ENCODE measurements at places on chromosomes 4 and X.

DNA sequence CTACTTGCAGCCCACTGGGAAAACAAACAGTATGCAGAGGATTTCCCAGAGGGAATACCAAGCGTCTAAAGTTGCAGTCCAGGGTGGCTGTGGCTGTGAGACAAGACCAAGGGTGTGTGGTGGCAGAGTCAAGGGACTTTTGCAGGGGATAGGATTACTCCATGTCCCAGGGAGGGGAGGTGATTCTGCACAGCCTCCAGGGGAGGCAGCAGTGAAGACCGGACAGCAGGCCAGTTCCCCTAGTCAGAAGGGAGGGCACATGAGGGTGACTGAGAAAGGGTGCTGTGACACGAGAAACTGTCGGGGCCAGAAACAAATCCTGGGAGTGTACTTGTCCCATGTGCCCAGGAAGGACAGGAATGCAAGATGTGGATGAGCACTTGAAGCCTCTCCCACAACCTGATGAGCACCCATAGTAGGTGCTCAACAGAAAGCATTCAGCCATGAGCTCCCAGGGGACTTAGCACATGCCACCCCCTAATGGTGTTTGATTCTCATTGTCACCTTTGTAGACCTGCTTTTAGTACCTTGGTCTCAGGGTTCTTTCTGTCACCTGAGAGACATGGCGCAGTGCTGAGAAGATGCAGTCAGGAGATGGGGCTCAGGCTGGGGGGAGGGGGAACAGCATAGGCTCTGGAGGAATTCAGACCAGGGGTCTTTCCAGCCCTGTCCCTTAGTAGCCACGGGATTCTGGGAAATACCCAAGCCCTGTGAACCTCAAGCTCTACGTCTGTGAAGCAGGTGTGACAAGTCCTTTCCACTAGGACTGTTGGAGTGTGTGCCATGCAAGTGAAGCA, 18.1 kb upstream of the HSFX3 start:
- no peak for DNase-seq

DNA sequence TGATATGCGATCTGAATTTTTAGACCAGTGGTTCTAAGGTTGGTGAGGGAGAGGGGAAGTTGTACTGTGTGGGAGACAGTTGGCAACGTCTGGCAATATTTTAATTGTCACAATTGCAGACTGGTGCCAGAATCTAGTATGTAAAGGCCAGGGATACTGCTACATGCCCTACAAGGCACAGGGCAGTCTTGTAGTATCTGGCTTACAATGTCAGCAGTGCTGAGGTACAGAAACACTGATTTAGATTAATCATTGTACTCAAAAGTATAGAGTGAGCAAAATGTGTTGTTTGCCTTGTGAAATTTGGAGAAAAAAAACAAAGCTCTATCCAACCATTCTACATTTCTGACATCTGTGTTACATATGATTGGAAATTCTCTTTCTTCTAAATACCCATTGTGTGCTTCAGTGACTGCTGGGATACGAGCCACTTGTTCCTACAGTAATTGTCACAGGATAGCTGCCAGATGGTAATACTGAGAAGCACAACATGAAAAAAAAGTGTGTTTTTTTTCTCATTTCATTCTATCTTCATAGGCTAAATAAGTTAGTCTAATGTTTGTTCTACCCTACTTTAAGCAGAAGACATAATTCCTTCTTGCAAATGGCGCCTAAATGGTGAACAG, 526.7 kb upstream of the AGA start:
- no peak for DNase-seq

DNA sequence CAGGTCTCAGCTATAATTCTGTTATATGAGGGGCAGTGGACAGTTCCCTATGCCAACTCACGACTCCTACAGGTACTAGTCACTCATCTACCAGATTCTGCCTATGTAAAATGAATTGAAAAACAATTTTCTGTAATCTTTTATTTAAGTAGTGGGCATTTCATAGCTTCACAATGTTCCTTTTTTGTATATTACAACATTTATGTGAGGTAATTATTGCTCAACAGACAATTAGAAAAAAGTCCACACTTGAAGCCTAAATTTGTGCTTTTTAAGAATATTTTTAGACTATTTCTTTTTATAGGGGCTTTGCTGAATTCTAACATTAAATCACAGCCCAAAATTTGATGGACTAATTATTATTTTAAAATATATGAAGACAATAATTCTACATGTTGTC, 20.4 kb downstream of the EREG start:
- no peak for DNase-seq

GRCh38 chr4:11741190-11741652, 312.5 kb upstream of the HS3ST1 start:
- DNase-seq: no peak

GRCh38 chrX:72467135-72467534, 105.5 kb downstream of the HDAC8 start:
- DNase-seq: no peak

DNA sequence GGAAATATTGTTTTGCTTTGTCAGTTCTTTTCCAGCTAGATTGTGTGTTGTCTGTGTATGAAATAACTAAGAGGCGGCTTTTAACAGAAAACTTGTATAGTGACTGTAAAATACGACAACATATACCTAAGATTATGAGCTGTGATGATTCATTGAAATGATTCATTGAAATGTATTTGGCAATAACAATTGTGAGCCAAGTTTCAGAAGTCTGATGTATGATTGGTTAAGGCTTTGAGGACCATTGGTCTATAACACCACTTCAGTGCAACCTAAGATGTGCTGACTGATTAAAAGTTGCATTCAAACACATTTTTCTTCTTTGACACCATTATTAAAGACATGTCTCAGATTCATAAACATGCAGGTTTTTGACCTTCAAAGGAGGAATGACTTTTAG, 76.6 kb downstream of the PTPN13 start:
- DNase-seq: peak; percentile 5

GRCh38 chr4:6694177-6694901, 661 bp downstream of the S100P start:
- DNase-seq: no peak
